ENCODE measurements at places on chromosomes 2 and 18.

GRCh38 chr2:139685090-139685983 lies 905.1 kb upstream of the NXPH2 start:
- no peak for DNase-seq

- no peak for DNase-seq
Measured at GRCh38 chr18:41244591-41245037, 710.4 kb upstream of the PIK3C3 start.

GRCh38 chr2:127448526-127448925 lies 30.3 kb downstream of the PROC start:
- no peak for DNase-seq

- no peak for DNase-seq
Measured at GRCh38 chr2:177396703-177397460, 4.3 kb downstream of the AGPS start.

GRCh38 chr18:5876891-5877290 lies 18.4 kb downstream of the TMEM200C start:
- no peak for DNase-seq

- DNase-seq, result no peak
Measured at GRCh38 chr2:38711558-38711957, 39.6 kb downstream of the SRSF7 start.

- no peak for DNase-seq
Measured at GRCh38 chr2:31188131-31188530, 29.2 kb downstream of the CAPN14 start.

Measured in left lobe of liver (tissue), 2 donors.